ENCODE measurements at places on chromosomes 16 and 17. TPM values are rescaled to one million over a fixed set of nuclear protein-coding genes. Genes with fewer than 3 reads are reported as not detected.

CX3CL1 gene
- 18.2 TPM for total RNA-seq

LGALS9 gene
- total RNA-seq, result 1.2 TPM

MCRIP1 gene
- total RNA-seq, result 88.1 TPM

IQCK gene
- 22.1 TPM for total RNA-seq

SLC12A3 gene
- not detected for total RNA-seq

RNF112 gene
- 17.3 TPM for total RNA-seq

CD300H gene
- total RNA-seq, result not detected

CD2BP2 gene
- total RNA-seq, result 39.9 TPM

ACSM5 gene
- total RNA-seq, result 1.8 TPM

FBXO39 gene
- total RNA-seq, result not detected

G6PC1 gene
- total RNA-seq, result under 0.01 TPM

PYY gene
- total RNA-seq, result not detected

WNK4 gene
- total RNA-seq, result 0.69 TPM

TM4SF5 gene
- total RNA-seq, result not detected

B4GALNT2 gene
- under 0.01 TPM for total RNA-seq

CBX2 gene
- 9.9 TPM for total RNA-seq

CFAP20 gene
- total RNA-seq, result 92.0 TPM
